Cardiac muscle cell (in vitro differentiated cells and primary cell): ENCODE measurements at places on chromosomes 16 and 17.

DNA sequence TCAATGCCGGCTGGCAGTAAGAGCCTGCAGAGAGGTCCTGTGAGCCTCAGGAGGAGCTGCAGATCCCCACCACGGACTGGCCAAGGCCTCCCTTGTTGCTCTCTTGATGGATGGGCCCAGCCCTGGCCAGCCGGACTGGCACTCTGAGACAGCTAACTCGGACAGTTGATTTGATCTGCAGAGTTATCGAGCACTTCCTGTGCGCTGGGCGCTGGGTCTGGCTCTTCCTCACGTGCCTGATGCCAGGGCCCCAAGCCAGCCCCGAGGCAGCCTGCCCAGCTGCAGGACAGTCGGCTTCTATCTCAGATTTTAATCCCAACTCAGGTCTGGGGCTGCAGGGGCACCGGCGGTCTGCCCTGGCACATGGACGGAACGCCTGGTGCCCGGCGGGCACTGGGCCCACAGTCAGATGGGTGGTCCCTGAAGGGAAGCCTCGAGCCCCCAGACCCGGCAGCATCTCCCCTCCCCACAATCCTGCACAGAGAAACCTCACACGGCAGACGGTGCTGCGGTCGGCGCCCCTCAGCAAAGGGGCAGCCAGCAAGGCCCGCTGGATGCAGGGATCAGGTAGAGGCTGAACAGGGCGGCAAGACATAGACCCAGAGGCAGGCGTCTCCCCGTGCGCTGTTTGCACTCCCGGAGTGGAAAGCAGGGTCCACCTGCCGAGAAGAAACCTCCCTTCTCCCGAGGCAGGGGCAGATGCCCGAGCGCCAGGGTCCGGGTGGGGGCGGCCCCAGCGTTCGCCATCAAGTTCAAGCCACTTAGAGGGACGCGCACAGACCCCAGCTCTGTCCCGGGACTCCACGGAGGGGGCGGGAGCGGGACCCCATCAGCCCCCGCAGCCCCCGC lies 34.0 kb downstream of the TIMM22 start:
- no peak for DNase-seq

DNA sequence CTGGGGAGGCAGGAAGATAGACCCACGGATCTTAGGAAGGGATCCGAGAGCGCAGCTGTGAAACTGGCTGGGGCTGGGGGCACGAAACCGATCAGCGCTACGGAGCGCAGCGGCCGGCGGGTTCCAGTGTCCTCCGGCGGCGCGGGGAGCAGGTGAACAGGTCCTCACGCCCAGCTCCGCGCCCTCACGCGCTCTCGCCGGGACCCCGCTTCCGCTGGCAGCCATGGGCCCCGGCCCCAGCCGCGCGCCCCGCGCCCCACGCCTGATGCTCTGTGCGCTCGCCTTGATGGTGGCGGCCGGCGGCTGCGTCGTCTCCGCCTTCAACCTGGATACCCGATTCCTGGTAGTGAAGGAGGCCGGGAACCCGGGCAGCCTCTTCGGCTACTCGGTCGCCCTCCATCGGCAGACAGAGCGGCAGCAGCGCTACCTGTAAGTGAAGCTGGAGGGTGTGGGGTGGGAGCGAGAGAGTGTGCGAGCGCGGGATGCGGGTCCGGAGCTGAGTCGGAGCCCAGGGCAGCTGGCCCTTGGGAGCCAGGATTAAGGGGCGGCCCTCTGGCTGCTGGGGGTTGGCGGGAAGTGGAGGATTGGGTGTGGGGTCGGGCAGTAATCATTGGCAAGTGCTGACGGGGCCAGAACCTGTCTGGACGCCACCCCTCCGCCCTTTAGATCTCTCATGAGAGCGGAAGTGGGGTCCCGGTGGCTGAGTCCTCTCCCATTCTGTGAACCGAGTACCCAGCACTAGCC lies 479 bp downstream of the ITGA3 start:
- peak; percentile 86 for DNase-seq

DNA sequence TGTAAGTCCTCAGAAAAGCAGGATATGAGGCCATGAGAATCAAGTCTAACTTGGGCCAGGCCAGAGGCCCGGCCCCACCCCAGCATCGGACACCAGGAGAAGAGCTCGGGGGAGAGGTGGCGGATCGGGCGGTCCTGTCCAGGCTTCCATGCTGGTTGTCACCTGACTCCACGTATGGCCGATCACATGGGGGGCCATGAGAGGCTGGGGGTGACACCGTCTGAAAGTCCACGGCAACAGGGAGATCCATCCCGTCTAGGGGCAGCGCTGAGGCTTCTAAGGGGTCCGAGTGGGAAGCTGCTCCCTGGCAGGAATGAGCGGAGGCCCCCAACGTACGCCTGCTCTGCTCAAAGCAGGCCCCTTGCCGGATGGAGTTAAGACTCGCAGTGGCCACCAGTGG lies 25.8 kb downstream of the ENGASE start:
- DNase-seq: no peak

- peak; percentile 7 for DNase-seq
Measured at GRCh38 chr16:47477679-47478078, 16.5 kb downstream of the PHKB start.

DNA sequence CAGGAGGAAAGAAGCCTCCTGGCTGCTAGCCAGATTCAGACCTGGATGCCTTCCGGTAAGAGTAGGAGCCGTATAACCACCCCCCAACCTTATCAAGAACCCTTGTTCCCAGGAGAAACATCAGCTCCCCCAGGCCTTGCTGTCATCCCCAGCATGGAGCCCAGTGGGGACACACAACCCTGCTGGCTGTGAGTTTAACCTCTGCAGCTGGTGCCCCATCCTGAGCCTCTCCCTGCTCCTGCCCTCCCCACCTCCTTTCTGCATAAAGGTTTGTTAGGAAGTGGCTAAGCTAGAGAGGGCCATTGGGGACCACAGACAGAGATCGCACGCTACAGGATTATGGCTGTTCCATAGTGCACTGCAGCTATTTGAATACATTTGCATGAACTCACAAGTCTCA lies 55.5 kb upstream of the RPL38 start:
- no peak for DNase-seq

- DNase-seq: no peak
Measured at GRCh38 chr17:51245535-51245934, 14.3 kb downstream of the MBTD1 start.

- peak; percentile 82 for DNase-seq
Measured at GRCh38 chr16:57899771-57900661, 70.9 kb downstream of the CNGB1 start.

- no peak for DNase-seq
Measured at GRCh38 chr16:46873201-46873600, 11.0 kb upstream of the GPT2 start.

GRCh38 chr17:68290955-68291835 lies at the start of the genes ARSG and SLC16A6:
ARSG (plus strand) TSS chr17:68291495; CDS start chr17:68307494, 15,999 bp downstream.
SLC16A6 (minus strand) TSS chr17:68291127; CDS start chr17:68278320, 12,807 bp downstream.
- DNase-seq: peak; percentile 84

DNA sequence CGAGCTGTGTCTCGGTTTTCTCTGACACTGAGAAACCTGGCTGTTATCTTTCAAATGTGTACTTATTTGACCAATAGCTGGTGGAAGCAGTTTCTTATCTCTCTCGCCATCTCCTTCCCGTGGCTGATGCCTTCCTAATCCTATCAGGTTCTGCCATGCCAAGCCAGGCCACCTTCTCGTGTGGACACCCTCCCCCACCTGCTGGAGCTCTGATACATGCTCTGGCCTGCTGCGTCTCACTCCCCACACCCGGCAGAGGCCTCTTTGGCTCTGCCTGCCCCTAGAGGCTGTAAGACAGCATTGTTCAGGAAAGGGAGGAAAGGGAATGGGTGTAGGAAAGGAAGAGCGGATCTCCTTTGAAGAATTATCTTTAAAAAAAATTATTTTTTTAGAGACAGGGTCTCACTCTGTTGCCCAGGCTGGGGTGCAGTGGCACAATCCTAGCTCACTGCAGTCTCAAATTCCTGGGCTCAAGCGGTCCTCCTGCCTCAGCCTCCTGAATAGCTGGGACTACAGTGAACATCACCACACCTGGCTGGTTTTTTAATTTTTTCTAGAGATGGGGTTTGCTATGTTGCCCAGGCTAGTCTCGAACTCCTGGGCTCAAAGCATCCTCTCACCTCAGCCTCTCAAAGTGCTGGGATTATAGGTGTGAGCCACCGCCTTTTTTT lies 7.5 kb upstream of the ARMC5 start:
- peak; percentile 79 for DNase-seq

GRCh38 chr16:86133377-86133776 lies 234.4 kb downstream of the IRF8 start:
- DNase-seq: no peak
